Tongue (tissue), 3 donors: ENCODE measurements at places on chromosomes 6 and 20. TPM values are rescaled to one million over a fixed set of nuclear protein-coding genes. Genes with fewer than 3 reads are reported as not detected.

DNA sequence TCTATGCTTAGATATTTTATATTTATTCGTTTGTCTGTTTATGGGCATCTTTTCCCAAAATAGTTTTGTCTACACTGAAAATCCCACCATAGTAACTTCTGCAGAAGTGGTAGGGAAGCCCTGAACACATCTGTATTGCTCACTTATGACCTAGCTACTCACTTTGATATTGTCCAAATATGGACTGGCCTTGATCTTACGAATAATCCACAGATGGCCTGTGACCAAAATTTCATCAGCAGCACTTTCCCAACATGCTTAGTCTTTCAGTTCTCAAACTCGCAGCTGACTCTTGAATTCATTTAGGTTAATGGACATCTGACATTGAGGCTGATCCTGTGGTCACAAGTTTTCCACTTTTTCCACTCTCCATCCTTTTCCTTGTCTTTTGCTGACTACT is 80.8 kb upstream of the BEND3 start:
- DNase-seq = no peak

DNA sequence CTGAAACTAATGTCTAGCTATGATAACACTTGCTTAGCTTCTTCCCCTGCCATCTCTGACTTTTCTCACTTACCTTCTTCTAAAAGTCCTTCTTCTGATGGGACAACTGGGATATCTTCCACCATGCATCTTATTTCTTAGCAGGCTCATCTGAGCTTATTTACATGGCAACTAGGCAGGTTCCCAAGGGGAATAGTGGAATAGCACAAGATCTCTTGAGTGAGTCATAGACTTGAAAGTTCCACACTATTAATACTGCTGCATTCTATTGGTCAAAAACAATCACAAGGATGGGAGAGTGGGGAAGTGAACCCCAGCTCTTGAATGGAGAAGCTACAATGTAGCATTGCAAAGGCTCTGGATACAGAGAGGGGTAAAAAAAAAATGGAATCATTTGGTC is 142.1 kb downstream of the HAO1 start:
- DNase-seq = no peak

- no peak for DNase-seq
Observed at GRCh38 chr6:138655828-138656227, 117.7 kb upstream of the CCDC28A start.

GRCh38 chr6:71721642-71722041 is 164.7 kb upstream of the RIMS1 start:
- DNase-seq = peak; percentile 5

GRCh38 chr6:116313101-116313776 is 33.5 kb upstream of the TSPYL1 start:
- DNase-seq = no peak

DNA sequence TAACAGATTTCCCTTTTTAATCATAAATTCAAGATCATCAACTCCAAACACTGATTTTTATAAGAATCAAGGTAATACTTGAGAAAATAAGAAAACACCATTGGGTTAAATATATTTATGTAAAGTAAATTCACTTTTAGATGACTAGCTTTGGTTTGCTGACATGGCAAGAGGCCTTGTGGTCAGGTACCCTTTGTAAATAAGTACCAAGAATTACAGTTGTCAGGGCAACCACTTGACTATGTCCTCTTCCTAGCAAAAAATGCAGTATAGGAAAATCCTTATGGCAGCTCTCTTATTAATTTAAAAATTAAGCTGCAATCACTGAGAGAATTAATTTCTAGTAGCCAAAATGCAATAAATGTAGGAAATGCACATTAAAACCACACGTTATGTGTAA is 153.8 kb downstream of the INSM1 start:
- DNase-seq = no peak

GRCh38 chr6:27255866-27256265 is 8.4 kb downstream of the PRSS16 start:
- DNase-seq = no peak

- DNase-seq = peak; percentile 88
Observed at GRCh38 chr20:59835448-59836395, 97.7 kb downstream of the SYCP2 start.

GRCh38 chr6:55277646-55278045 is 49.6 kb upstream of the GFRAL start:
- DNase-seq = peak; percentile 61

DNA sequence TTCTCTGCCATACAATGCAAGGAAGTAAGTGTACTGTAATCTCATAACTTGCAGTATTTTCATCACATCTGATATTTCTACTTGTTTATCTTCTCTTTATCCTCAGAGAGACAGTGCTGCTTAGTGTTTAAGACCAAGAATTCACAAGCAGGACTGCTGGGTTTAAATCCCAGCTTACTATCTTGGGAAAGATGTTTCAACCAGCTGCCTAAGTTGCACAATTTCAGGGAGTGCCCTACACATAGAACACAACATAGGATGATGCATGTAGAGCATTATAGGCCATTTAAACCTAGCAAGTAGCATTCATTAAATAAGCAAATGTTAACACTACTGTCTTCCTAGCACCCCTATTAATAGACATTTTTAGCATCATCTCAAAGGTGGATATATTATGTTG is 205.2 kb upstream of the CEP162 start:
- DNase-seq = no peak

Gene SLC16A10
- 32.2 TPM for total RNA-seq

GRCh38 chr20:2984956-2985661 is 58.3 kb upstream of the GNRH2 start:
- DNase-seq = no peak

- no peak for DNase-seq
Observed at GRCh38 chr6:28910901-28911690, 12.7 kb downstream of the TRIM27 start.

- no peak for DNase-seq
Observed at GRCh38 chr6:89828988-89829471, 650 bp upstream of the CASP8AP2 start.

DNA sequence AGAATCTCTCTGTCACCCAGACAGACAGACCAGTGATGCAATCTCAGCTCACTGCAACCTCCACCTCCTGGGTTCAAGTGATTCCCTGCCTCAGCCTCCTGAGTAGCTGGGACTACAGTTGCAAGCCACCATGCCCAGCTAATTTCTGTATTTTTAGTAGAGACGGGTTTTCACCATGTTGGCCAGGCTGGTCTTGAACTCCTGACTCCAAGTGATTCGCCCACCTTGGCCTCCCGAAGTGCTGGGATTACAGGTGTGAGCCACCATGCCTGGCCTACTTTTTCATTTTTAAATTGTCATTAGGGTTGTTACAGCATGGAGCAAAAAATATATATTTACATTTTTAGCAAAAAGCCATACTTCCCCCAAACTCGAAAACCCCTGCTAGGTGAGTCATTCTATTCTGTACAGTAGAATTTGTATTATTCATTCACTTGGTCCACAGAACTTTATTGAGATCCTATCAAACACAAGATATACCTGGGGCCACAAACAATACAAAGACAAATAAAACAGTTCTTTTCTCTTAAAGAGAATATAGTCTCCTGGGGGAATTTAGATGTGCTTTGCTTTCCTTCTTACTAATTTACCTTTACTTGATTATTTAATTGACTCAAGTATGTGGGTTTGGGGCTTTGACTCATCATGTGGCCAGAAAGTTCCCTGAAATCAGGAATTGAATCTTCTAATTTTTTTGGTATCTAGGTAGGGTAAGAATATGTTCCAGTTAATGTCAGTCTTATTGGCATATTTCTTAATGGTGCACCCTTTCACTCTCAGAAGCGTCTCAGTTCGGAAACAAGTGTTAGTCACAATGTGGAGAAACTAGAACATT is 16.6 kb upstream of the CCND3 start:
- no peak for DNase-seq

DNA sequence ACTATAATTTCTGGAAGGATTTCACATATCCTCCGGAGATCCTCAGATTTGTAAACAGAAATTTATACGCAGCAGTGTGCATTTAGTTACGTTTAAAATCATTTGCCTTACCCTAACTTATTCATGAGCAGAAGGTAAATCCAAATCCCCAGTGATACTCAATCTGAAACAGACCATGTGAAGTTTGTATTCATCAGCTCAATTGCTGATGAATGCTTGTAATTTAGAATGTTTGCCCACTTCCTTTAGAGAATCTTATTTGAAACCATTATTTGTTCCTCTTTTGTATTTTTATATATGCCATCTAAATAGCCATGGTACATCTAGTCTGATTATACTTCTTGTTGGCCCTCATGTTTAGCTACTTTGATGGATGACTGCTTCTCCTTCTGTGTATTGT is 15.4 kb downstream of the TAAR1 start:
- DNase-seq = no peak

GRCh38 chr20:25057234-25058050 is 497 bp downstream of the ACSS1 start:
- DNase-seq = peak; percentile 71

GRCh38 chr6:29728875-29729270 is 5.6 kb downstream of the HLA-F start:
- no peak for DNase-seq

Gene OR2B6
- total RNA-seq = not detected

DNA sequence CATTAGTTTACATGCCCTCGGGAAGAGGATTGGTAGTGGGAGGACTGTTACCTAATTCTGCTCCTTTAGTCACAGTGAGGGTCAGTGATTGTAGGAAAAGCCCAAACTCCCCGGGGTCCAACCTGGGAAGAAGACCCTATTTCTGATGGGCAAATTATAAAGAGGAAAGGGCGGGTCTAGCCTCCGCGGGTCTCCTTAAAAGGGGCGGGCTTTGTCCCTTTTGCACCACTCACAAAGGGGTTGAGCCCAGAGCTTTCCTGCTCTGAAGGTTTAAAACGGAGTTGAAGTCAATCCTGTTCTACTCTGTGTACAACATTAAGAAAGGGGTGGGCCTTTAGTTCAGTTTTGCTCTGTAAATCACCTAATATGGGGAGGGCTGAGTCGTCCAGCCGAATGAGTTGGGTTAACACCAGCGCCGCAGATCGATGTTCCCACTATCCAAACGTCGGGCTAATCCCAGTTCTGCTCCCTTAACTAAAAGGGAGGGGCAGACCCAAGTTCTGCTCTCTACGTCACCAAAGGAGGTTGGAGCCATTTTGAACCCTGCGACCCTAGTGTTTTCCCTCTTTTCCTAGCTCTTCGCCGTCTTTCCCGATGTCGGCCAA is 920 bp upstream of the RNF5 start:
- DNase-seq = peak; percentile 82

DNA sequence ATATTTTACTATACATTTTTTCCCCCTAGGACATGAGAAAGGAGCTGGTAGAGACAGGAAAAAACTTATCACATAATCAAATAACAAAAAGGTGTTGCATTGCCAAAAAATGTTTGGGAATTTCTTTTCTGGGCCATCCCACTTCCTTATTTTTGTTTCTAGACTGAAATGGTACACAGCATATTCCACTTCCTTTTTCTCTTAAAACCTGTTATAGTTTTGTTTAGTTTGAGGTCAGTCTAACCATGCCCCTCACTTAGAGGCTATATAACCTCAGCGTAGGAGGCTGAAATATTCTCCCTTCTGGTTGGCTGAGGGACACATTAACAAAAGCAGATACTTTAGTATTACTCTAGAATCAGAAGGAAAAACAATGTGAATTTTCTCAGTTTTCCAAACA is 323.9 kb downstream of the GJA1 start:
- no peak for DNase-seq

- DNase-seq = no peak
Observed at GRCh38 chr6:152026291-152026690, 218.8 kb downstream of the ESR1 start.

GRCh38 chr6:46105568-46105967 is 24.2 kb upstream of the ENPP4 start:
- DNase-seq = no peak

DNA sequence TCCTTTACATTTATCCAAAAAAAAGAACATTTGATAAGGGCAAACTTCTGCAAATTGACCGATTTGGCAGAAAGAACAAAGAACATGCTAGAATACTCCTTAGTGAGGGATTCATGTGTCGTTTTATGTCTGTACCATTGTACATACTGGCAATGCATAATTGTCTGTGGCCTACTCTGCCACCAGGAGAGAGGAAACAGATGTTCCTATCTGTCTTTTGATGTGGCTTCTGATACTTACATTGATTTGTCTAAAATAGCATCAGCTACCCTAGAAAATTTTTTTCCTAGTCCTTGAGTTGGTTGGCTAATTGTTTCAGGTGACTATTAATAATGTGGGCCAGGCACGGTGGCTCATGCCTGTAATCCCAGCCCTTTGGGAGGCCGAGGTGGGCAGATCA is 654.1 kb downstream of the KIF16B start:
- no peak for DNase-seq

DNA sequence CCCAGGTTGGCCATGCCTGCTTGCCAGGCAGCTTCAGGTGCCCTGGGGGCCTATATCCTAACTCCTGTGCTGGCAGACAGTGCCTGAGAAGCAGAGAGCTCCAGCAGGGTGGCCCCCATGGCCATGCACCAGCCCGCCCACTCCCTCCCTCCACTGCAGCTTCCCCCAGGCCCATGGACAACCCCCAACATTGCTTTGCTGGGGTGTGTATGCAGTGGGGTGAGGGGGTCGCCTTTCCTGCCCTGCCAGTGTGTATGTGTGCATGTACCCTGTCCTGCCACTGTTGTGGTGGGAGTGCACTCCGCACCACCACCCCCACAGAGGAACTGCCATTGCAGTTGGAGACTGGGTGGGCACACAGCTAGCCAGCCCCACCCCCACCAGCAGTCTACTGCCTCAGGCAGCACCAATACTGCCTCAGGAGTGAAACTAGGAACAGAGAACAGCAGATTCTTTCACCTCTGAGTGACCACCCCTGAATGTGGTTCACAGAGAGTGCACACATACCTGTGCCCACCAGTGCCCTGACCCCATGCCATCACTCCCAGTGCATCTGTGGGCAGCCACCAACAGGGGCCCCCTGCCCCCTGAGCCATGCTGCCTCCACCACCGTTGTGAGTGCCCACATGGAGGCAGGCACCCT is 151.1 kb downstream of the LRRC1 start:
- no peak for DNase-seq

Gene RCAN2
- total RNA-seq = 10.8 TPM

- no peak for DNase-seq
Observed at GRCh38 chr6:76792394-76792793, 670.9 kb downstream of the HTR1B start.

Gene BHLHE23
- total RNA-seq = not detected

Gene BPIFB1
- 158 TPM for total RNA-seq

Gene ZSCAN9
- 21.3 TPM for total RNA-seq

DNA sequence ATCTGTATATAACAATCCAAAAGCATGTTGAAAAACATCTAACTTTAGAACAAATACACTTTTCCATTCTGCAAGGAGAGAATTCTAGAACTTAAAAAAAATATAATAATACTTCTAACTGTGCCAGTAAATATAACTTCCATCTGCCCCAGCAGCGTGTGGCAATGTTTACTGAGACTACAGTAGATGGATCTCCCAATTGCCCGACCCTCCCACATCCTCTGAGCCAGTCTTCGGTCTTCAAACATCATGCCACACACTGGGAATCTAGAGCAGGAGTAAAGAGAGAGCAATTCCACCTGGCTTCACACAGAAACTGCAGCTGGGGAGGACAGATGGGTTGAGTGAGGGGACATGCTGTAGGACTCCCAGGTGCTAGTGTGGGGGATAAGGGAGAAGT is 121.3 kb upstream of the NHSL1 start:
- no peak for DNase-seq
